Smooth muscle cell of the coronary artery (primary cell): ENCODE measurements at places on chromosomes 2 and 18. TPM values are rescaled to one million over a fixed set of nuclear protein-coding genes. Genes with fewer than 3 reads are reported as not detected.

PLCD4 gene
- total RNA-seq = 2.9 and 4.0 TPM in 2 replicates

FHOD3 gene
- total RNA-seq = 7.0 and 7.7 TPM in 2 replicates

CCDC141 gene
- under 0.01 and 0.15 TPM in 2 replicates for total RNA-seq

ALPP gene
- not detected in 2 replicates for total RNA-seq

EVA1A gene
- 16.3 and 48.0 TPM in 2 replicates for total RNA-seq

ACADL gene
- 0.12 and 0.83 TPM in 2 replicates for total RNA-seq
